ENCODE measurements at places on chromosomes 11 and 22.

DNA sequence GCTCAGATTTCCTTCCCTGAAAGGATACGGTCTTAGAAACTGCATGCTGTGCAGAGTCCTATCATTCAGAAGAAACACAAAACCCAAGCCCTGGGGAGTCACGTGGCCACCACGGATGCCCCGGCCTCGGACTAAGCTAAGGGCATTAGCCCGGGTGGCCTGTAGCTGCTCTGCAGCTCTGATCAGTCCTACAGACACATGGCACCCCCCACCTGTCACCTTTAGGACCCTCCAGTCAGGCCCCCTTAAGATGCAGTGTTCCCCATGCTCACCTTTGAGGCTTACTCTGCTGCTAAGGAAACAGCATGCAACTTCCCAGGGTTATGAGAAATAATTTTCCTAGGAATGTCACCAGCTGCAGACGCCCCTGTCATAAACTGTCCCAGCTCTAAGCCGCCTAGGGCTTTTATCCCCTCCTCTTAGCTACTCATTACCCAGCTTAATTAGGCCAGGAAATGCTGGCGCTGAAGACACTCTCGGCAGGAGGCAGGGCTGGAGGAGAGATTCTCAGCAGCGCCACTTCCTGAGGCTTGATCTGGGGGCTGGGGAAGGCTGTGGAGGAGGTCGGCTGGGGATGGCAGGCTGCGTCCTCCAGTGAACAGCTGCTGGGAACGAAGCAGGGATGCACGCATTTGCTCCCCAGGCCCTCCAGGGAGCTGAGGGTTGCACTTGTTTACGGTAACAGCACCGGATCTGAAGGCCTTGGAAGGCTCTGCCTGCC, 47.2 kb upstream of the ADA2 start:
- DNase-seq, result no peak

- DNase-seq, result no peak
These were observed 28.0 kb upstream of the IL17RA start for GRCh38 chr22:17056807-17057206.

DNA sequence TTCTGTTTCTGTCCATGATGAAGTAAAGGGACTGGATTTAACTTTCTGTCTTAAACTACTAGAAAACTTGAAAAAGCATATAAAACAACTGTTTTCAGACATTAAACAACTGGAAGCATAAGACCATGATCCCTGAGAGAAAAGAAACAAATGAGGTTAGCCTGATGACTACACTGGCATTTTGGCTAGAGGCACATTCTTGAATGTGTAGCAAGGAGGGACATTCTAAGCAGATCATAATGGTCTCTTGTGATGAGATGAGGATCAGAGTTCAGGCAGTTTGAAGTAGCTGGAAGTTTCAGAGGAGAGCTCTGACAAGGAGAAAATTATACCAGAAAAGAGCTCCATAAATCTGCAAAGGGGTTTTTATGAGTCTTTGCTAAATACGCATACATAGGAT, 75.4 kb downstream of the AASDHPPT start:
- DNase-seq, result no peak

GRCh38 chr11:86805873-86806310, 5.5 kb downstream of the PRSS23 start:
- no peak for DNase-seq

GRCh38 chr11:73186886-73187285, 31.2 kb upstream of the P2RY2 start:
- DNase-seq, result no peak
